ENCODE measurements at places on chromosomes 2 and 18.
A peak's percentile ranks its signal among the peaks of the same experiment; 100 is the strongest.

DNA sequence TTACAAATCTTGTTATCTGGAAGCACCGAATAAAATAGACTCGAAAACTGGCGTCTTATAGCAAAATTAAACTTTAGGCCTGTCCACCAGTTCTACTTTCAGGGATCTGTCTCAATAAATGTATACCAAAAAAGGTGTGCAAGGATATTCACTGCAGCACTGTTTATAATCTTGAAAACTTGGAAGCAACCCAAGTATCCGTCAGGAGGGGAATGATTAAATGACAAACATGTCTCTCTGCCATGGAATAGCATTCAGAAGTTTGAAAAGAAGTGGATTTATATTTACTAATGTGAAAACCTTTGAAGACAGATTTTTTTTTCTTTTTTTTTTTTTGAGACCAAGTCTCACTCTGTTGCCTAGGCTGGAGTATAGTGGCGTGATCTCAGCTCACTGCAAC is 32.3 kb upstream of the SATB2 start:
- no peak for DNase-seq

DNA sequence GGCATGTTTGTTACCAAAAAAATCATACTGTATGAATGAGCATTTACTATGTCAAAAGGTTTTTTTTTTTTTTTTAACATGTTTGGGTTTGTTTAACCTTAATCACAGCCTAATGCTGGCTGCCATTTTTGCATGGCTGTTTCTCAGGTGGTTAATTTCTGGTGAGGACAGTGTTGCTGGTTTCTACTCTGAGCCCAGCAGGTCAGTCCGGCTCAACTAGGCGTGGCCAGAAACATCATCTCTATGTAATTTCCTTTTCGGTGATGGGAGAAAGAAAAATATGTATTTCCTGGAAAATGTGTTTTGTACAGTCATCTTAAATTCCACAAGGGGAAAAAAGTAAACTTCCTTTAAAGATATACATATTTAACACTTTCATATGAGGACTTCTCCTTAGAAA is 24.9 kb upstream of the BZW1 start:
- no peak for DNase-seq

DNA sequence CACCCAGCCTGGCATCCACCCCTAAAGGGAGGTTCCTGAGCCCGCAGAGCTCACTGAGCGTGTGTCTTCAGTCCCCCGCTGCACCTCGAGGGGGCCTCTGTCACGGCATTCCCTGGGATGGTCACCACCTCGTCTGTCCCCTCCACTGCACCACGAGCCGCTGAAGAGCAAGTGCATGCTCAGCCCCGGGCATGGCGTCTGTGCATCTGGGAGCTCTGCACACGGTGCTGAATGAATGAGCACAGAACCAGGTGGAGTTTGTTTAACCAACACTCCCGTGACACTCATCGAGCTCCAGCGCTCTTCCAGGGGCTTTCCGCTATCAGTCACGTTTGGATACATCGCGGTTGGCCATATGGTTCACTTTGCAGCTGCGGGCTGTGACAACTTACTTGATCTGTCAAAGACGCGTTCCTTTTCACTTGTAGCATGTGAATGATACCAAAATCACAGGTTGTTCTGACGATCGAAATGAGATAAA is 9.2 kb downstream of the ALLC start:
- peak; percentile 1 for DNase-seq

- DNase-seq, result no peak
Measured at GRCh38 chr2:150387586-150388288, 99.7 kb downstream of the RND3 start.

- no peak for DNase-seq
Measured at GRCh38 chr2:106158871-106159270, 35.2 kb downstream of the UXS1 start.

DNA sequence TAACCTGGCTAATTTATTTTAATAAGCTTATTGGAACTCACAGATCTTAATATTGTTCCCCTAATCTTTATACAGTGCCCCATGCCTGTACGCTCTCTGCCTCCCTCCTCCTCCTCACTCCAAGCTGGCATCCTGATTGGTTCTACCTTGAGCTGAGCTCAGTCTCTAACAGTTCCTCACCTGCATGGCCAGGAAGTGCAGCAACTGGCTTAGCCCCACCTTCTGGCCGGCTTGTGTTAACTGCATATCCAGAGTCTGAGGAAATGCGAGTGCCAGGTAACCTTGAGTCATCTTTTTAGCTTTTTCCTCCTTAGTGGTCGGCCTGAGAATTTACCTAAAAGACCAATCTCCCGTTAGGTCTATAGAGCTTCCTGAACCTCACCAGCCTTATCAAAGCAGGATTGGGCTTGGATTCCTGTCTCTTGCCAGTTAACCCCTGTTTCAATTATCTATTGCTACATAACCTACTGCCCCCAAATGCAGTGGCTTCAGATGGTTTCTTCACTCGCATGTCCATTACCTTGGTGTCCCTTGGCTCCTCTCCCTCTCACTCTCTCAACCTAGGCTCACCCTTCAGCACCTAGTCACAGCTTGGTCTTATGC is 89.5 kb upstream of the STK39 start:
- peak; percentile 59 for DNase-seq

DNA sequence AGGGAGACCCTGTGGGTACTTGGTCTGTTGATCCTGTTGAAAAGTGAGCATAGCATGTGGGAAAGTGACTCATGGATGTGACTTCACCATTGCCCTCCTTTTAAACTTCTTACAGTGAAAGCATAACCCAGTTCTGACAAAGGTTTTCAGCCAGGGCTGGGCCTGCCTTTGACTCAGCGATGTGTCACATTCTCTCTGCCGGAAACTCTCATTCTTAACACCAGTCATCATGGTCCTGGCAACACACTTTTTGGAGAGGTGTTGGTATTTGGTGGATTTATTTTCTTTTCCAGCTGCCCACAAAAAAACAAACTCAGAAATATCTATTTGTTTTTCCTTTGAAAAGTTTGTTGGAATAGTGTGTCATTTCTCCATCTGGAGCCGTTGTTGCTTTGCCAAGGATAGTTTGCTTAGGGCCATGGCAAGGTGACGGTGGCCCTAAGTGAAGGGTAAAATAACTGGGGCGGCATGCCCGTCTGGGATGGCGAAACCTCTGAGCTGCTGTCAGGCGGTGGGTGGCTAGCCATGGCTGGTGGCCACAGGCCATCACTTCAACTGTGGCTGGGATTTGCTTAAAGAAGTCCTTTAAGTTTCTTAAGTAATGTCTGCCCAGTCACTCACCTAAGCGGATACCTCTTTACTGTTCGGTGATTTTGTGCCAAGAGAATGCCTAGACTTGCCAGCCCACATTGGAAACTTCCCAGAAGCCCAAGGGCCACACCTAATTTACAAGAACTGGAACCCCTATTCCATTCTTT is 123.3 kb downstream of the LTBP1 start:
- peak; percentile 57 for DNase-seq

GRCh38 chr2:67865917-67866316 is 196.9 kb downstream of the C1D start:
- DNase-seq, result no peak

GRCh38 chr18:23068570-23069310 is 66.5 kb upstream of the CABLES1 start:
- DNase-seq, result no peak

- no peak for DNase-seq
Measured at GRCh38 chr2:66525606-66526005, 90.7 kb downstream of the MEIS1 start.

DNA sequence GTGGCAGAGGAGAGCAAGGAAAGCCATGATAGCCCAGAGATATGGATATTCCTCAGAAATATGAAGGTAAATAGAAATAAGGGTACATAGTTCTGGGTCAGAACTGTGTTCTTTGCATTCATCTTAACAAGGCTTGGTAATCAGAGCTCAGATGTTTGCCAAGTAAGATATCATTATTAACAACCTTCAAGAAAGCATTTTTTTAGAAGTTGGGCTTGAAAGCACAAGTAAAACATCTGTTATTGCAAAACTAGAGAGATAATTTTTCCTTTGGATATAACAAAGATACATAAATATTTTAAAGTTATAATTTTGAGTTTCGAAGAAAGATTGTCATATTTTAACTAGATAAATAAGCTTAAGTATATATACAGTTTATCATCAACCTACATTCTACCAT is 171.4 kb downstream of the ZNF804A start:
- no peak for DNase-seq

GRCh38 chr2:186059096-186059495 is 320.5 kb downstream of the FSIP2 start:
- no peak for DNase-seq

GRCh38 chr2:47422560-47422959 is 19.6 kb downstream of the MSH2 start:
- no peak for DNase-seq

DNA sequence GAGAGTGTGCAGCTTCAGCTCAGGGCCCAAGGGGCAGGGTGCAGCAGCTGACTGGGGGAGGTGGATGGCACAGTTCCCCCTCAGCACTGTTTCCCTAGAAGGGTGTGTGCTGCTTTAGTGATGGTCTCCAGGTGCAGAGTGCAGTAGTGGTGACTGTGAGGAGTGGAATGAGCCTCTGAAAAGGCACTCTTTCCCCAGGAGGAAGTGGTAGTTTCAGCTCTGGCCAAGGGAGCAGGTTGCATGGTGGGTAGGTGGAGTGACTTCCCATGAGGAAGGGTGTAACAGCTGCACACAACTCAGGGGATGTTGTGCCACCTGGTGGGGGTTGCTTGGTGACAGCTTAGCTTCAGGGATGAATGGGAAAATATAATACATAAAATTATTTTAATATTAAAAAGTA is 251.5 kb upstream of the NXPH2 start:
- DNase-seq, result no peak

DNA sequence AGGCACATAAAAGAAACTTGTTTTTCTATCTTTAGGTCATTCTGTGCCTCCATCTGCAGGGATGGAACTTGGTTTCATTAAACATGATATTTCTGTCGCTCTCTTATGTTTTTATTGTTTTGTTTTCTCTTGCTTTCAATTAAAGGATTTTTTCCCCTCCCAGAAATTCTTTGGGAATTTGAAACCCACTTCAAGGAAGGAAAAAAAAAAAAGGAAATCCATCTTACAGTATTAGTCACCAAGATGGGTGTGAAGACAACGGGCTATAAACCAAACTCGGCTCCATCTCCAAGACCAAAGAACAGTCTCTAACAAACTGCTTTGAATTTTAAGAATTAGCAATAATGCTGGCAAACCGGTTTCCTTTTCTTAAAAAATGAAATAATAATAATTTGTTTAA is 244.1 kb downstream of the BCL11A start:
- DNase-seq, result no peak

- DNase-seq, result no peak
Measured at GRCh38 chr2:148817210-148817708, 57.8 kb upstream of the KIF5C start.

GRCh38 chr2:157938556-157938955 is 62.4 kb upstream of the ACVR1 start:
- DNase-seq, result no peak

DNA sequence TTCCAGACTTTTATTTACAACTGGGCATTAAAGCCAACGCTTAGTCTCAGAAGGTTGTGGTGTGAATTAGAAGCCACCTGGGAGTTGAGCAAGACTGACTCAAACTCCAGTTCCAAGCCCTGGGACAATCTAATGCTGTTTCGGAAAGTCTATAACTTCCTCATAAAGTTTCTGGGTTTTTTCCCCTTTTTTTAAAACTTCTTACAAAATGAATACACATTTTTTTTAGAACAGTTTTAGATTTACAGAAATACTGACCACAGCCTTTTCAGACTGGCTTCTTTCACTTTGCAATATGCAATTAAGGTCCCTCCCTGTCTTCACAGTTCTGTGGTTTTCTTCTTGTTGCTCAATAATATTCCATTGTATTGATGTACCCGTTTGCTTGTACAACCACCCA is 115.9 kb upstream of the TWIST2 start:
- no peak for DNase-seq

GRCh38 chr2:202034249-202035088 is 814 bp downstream of the FZD7 start:
- DNase-seq, result peak; percentile 55

All from activated T-cell treated with anti-CD3 and anti-CD28 coated beads, Interleukin-2, amount 50 U/mL, for 48 hours (primary cell).